Vagina (tissue), 2 donors: ENCODE measurements at places on chromosomes 6 and 20. TPM values are rescaled to one million over a fixed set of nuclear protein-coding genes. Genes with fewer than 3 reads are reported as not detected.

The GRM1 gene
- total RNA-seq, result not detected

The CGAS gene
- total RNA-seq, result 8.3 TPM

The SCRT2 gene
- total RNA-seq, result not detected

DNA sequence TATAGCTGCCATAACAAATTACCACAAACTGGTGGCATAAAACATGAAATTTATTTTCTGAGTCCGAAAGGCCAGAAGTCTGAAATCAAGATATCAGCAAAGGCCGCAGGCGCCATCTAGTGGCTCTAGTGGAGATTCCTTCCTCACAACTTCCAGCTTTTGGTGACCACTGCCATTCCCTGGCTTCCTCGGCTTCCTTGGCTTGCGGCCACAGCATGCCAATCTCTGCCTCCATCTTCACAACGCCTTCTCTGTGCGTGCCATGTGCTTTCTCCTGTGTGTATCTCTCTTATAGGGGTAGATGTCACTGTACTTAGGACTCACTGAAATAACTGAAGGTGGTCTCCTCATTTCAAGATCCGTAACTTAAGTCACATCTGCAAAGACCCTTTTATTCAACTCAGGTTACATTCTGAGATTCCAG lies 5.4 kb upstream of the PLAGL1 start:
- no peak for DNase-seq

DNA sequence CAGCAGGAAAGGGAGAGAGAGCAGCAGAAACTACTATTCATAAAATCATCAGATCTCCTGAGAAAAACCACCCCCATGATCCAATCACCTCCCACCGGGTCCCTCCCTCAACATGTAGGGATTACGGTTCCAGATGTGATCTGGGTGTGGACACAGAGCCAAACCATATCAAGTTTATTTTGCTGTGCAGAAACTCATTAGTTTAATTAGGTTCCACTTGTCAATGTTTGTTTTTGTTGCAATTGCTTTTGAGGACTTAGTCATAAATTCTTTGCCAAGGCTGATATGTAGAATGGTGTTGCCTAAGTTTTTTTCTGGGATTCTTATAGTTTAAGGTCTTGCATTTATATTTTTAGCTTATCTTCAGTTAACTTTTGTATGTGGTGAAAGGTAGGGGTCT lies 422.0 kb upstream of the HS3ST5 start:
- DNase-seq, result no peak

- DNase-seq, result peak; percentile 84
These were observed 470 bp downstream of the AGER start for GRCh38 chr6:32183483-32184083.

- DNase-seq, result no peak
These were observed 113.5 kb downstream of the OTOR start for GRCh38 chr20:16861708-16862107.

DNA sequence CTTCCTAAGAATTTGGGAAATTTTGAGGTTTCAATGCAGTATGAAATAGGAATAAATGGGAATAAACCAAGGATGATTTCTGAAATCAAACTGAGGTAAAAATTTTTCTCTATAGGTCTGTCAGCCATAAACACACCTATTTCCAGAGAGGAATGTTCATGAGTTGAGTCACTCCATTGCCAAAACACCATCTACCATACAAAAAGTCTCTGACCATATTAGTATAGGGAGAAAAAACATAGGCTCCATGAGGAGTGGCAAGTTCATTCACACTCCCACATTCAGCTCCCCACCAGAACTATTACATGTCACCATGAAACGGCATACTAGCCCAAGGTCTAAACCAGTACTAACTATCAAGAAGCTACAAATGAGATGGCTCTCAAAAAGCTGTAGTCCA lies 9.6 kb downstream of the ZNF318 start:
- DNase-seq, result no peak

- no peak for DNase-seq
These were observed 1.1 kb downstream of the CDC25B start for GRCh38 chr20:3797226-3797545.

DNA sequence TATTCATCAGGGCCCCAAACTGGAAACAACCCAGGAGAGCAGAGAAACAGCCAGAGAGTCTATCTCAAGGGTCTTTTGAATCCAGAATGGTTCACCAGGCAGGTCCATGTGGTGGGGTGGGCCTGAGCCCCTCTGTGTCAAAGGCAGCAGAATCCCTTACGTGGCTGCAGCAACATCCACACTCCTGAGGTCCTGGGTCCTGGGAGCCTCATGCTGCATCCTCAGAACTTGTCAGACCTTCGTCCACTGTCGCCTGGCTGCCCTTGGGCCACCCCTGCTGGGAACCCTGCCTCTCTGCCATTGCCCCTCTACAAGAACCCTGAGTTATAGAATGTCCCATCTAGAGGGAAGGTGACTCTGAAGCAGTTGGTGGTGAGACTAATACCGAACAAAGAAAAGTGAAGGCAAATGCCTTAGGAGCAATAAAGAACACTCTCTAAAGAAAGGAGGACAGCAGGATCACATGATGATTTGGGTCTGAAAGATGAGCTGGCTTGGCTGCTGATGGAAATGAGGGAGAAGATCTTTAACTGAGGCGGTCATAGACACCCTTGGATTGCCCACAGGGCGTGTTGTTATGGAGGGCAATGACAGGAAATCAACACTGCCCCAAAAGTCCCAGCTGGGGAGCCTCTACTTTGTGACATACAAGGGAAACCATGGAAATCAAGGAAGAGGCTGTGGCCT lies 161.2 kb downstream of the SYNDIG1 start:
- DNase-seq, result no peak

DNA sequence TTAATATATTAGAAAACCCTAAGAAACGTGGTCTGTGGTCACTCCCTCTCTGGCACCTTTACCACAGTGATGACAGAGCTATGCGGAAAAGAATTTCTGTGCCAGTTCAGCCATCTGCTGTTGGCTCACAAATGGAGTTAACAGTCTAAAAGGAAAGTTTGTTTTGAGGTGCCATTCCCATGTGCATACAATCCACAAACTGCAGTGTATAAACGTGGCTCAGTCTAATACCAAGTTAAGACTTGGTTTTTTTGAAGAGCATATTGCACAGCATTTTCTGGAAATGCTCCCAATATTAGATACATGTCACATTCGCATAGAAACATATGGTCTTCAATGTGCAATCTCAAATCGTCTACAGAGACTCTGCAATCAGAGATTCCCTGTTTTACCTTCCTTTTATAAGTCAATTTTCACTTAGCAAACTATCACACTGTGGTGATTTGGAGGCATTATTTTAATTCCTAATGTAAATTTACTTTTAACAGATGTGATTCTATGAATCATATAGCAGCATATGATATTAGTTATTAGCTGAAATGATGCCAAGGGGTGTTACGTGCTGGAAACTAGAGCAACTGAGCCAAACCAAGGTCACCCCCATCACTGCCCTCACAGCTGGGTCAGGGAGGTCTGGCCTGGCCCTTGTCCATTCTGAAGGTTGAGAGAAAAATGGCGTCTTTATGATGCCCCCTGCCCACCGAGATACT lies 383.5 kb downstream of the PRKN start:
- no peak for DNase-seq

DNA sequence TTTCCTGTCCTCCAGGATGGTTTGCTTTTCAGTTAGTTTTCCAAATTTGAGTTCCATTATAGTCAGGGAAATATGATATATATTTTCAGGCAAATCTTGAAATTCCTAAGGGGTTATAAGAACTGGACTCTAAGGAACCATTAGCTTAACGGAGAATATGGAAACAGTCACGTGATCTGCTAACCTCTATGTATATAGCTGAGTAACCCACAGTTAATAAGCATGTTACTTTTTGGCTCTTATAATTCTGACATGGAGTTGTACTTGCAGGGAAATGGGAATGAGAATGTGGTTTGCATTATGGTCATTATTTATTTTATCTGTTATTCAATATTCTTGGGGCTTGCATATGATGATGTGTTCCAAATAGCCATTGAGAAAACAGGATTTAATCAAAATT lies 23.3 kb downstream of the SOBP start:
- DNase-seq, result no peak

DNA sequence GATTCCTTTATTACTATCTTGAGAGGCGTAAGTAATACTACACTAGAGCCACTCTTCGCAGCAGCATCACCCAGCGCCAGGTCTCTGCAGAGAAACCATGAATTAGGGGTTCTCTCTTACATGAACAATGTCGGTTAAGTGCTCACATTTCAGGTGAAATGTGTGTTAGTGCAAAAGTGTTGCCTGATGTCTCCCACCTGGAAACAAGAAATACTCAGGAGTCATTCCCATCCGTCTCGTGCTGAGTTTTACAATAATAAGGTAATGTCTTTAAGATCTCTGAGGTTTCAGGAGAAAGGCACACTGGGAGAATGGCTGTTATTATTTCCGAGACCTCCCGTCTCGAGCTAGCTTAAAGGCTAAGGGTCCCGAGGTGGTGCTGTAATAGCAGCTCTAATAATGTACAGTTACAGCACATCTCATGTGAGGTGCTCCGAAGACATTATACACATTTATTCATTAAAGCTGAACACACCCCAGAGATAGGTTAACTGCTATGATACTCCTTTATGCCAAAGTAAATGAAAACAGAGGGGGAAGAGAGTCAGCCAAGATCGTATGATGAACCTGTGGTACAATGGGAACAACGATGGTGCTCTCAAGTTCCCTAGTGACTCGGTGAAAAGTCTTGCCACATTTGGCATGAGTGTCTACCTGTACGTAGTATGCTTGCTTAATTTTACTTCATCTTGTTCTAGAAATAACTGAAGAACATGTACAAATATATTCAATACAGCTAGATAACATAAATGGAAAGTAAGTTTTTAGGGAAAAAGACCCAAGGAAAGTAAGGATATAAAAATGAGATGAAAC lies 458.3 kb upstream of the CITED2 start:
- DNase-seq, result no peak

DNA sequence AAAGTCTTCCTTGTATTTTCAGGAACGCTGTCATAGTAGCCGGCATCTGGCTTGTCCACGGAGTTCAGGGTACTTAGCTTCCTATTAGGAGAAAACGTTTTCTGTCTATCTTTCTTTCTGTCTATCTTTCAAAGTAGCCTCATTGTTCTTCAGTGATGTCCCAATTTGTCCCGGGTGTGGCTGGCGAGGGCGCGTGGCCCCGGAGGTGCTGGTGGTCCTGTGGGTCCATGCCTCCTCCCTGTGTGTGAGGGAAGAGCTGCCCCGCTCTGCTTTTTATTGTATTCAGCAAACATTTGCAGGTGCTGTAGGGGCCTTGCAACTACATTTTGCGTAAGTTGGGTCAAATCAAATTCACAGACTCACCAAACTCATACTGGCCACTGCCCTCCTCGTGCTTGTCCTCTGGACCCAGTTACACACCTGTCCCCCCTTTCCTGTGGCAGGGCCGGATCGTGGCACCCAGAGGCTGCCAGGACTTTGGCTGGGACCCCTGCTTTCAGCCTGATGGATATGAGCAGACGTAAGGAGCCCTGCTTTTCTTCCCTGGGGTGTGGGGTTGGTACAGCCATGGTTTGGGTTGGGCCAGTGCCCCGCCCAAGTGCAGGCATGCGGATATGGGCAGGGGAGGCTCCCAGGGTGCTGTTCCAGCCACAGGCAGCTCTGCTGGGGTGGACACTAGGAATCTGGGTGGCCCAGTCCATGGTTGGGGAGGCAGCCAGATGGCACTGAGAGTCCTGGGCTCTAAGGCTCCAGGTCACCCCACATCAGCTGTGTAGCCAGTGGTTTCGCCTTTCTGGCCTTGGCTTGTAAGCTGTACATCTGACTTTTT lies 12.3 kb downstream of the ITPA start:
- no peak for DNase-seq

DNA sequence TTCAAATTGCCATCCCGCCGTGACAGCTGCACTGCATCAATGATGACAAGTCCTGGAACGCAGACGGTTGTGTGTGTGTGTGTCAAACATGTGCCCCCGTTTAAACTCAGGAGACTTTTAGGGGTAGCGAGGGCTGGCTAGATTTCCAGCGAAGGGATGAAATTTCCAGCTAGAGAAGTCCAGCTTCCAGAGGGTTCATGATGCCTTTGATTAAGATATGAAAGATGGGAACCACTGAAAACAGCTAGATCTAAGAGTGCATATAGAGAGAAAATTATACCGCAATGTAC lies 644 bp downstream of the KIZ start:
- no peak for DNase-seq

- no peak for DNase-seq
These were observed 44.9 kb downstream of the KCTD20 start for GRCh38 chr6:36487698-36488097.

DNA sequence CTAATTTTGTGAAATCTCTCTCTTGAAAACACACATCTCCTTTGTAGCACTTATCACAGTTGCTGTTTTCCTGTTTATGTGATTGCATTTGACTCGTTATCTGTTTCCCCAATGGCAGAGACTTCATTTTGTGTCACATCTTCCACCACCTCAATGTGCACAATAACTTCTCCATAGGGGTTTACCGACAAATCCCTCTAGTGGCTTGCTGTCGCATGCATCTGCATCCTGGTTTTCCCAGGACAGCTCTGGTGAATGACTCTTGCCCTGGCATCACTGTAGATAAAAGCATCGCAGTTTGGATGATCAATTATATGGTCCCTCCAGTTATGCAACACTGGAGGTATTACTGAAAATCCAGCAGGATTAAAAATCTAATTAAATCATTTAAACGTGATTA lies 206.5 kb upstream of the BTBD3 start:
- no peak for DNase-seq

- no peak for DNase-seq
These were observed 225.1 kb downstream of the BCKDHB start for GRCh38 chr6:80331522-80331921.
